ENCODE measurements at places on chromosomes 5 and 9.

- DNase-seq, result no peak
Measured at GRCh38 chr9:127975376-127976315, 5.1 kb downstream of the EEIG1 start.

DNA sequence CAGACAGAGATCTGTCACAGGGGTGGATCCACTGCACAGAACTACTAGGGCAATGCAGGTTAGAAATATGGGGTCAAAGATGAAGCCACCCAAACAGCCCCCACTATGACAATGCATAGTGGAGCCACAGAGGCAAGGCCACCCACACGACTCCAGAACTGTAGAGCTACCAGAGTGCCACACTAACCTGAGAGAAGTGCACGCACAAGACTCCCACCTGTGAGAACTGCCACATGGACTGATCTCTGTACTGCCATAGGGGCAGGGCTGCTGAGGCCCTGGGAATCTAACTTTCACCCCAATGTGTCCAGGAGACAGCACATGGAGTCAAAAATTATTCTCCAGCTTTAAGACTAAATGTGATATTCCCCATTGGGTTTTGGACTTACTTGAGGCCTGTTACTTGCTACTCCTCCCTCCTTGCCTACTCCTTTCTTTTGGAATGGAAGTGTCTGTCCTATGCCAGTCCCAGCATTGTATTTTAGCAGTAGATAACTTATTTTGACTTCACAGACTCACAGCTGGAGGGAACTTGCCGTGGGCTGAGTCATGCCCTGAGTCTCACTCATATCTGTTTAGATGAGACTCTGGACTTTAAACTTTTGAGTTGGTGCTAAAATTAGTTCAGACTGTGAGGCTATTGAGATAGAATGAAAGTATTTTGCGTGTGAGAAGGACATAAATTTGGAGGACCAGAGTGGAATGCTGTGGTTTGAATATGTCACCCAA, 853.3 kb downstream of the MAT2B start:
- no peak for DNase-seq

- DNase-seq, result no peak
Measured at GRCh38 chr9:133506653-133507038, 18.1 kb downstream of the MYMK start.

DNA sequence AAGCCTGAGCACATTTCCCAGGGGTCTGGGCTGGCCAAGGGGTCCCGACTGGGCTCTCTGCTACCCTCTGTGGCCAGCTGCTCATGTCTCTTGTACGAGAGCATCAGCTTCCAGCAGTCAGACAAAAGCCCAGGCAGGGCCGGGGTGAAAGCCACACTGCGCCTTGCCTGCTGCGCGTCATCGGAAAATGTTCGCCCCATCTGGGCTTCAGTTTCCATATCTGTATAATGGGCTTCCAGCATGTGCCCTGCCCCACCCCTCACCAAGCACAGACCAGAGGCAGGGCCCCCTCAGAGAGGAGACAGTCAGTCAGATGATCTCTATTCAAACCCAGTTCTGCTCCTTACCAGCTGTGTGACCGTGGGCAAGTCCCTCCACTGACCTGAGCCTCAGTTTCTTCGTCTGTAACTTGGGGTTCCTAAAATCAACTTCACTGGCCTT, 8.0 kb upstream of the GRHPR start:
- DNase-seq, result no peak

GRCh38 chr9:14085810-14086209, 228.1 kb downstream of the NFIB start:
- no peak for DNase-seq

DNA sequence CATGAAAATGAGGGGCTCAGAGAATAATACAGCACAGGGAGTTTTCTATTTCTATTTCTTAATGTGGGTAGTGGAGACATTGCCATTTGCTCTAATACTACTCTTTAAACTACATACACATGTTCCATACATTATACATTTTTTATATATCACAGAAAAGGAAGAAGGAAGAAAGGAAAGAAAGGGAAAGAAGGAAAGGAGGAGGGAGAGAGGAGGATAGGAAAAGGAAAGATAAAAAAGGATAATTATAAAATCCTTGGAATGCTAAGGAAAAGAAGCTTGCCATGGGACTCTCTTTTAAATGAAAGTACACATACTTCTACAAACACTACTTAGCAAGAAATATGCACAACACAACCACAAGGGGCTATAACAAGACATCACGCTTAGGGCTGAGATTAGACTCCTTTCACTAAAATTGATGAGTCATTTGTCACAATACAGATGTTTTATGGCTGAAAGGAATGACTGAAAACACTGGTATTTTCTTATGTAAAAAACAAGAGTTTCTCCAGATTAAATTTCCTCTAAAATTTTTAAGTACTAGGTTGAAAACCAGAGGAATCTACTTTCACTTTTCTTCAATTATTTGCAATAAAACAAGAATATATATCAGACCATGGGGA, 219.8 kb downstream of the ARL15 start:
- no peak for DNase-seq

DNA sequence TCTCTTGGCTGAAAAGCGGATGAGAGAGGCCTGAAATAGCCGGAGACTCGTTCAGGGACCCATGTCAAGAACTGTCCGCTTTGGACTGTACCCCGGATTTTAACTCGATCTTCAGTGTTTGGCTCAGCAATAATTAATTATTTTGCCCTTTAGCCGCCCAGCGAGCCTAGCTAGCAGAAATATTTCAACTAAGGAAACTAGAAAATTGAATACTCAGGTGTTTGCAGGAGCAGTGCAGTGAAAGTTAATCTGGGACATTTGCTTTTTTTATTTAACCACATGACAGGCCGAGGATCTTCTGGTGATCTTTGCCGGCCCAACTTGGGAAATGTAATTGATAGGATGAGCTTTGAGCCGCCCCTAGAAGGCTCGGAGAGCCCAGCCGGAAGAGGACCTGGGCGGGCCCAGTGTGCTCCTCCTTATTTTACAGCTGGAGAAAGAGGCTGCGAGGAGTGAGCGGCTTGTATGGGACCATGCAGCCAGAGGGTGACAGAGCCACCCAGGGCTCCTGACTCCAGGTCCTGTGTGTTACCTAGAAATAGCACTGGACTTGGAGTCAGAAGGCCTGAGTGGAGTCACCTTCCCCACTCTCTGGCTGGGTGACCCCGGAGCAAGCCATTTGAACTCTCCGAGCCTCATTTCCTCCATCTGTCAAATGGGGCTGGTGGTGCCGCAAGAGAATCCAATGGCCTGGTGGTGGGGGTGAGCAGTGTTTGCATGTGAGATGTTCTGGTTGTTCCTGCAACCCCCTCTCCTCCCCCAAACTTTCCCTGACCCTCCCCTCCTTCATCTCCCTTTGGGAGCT, 2.4 kb downstream of the PPARGC1B start:
- DNase-seq, result no peak

DNA sequence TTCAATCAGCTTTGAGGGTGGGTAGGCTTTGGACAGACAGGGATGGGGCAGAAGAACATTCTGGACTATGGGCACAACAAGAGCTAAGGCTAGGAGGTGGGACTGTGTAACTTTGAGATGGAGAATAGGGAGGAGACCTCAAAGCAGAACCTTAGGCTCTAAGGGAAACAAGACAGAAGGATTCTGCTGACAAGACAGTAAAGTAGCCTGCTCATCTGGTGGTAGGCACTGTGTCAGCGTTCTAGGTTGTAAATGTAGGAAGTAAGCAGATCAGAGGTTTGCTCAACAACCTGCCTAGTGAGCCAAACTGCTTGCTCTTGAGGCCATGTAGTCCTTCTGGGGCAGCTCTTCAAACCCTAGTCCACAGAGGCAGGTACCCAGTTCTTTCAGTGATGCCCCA, 15.0 kb upstream of the IL12B start:
- no peak for DNase-seq

GRCh38 chr5:171593976-171594375, 174.5 kb downstream of the FGF18 start:
- DNase-seq, result no peak

DNA sequence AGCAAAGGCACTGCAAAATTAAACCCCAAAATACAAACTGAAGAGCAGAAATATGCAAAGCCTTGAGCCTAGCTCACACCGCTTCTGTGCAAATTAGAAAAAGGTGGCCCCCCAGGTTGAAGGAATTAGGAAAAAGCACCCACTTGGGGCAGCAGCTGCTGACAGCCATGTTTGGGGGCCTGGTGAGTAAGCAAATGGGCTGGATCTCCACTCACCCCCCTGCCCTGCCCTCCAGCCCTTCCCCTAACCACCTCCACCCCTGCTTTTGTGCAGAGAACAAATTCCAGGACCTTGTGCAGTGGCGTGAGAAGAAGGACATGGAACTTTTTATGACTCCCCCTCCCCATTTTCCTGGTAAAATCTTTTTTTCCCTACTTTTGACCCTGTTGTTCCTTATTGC, 92.0 kb upstream of the DNAH5 start:
- DNase-seq, result no peak

DNA sequence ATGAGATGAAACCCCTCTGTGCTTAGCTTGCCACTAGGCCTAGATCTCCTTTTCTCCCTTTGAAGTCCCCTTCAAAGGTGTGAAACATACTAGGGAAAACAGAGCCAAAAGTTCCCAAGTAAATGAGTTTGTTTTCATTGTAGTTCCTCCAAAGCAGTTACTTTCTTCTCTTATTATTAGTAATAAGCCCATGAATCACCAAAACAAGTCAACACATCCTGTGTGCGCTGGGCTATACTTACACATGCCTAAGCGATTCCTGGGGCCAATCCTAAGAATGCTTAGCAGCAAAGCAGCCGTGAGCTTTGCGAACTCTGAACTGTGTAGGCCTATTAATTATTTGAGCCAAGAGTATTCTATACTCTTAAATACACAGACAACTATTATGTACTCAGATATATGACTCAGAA, 7.6 kb downstream of the ENC1 start:
- DNase-seq, result no peak

GRCh38 chr5:81779916-81780266, 29.0 kb upstream of the SSBP2 start:
- no peak for DNase-seq

- no peak for DNase-seq
Measured at GRCh38 chr5:96159043-96159442, 197.4 kb upstream of the ELL2 start.

DNA sequence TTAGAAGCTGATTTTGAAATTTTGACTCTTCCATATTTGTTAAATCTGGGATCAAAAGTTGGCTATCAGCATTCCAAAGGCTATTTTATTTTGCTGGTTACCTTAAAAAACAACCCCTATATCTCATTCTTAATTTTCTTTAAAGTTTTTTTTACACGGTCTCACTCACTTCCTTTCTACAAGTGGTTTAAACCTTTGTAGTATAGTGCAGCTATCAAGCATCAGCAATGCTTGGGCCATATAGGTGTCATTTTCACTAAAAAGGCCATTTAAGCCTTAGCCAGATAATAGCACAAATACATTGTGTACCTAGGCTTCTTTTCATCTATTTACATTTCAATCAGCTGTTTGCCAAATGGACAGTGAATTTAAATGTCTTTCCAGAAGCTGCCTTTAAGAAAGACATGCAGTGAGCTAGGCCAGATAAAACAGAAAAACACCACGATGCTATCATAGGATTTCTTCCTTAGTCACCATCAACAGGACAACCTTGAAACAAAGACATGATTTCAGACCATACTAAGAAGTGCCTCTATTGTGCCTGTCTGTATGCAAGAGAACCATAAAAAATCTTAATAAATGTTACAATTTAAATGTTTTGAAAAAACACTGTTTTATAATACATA, 104.2 kb downstream of the RAPGEF6 start:
- peak; percentile 54 for DNase-seq

GRCh38 chr5:142412581-142412980, 87.8 kb upstream of the SPRY4 start:
- no peak for DNase-seq

GRCh38 chr9:83068414-83068813, 5.5 kb upstream of the RASEF start:
- no peak for DNase-seq

- no peak for DNase-seq
Measured at GRCh38 chr5:1501372-1502045, 22.3 kb downstream of the LPCAT1 start.

GRCh38 chr5:113760486-113760885, 247.0 kb downstream of the YTHDC2 start:
- DNase-seq, result no peak

- DNase-seq, result no peak
Measured at GRCh38 chr5:103119070-103119764, 721 bp downstream of the GIN1 start.

DNA sequence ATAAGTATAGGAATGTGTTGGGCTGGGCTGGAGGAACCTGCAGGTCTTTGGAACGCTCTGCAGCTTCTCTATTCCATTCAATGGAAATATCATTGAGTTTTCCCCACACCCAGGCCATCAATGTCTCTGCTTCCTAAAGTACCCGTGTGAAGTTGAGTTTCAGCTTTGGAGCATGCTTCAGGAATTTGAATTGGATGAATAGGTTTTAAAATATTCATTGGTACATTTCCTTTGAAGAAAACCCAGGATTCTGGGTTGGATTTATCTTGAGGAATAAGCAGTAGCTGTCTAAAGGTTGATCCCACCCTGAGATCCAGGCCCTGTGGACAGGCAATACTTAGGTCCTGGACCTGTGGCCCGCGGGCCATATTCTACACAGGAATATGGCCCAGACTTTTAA, 37.3 kb downstream of the INSYN2B start:
- no peak for DNase-seq

DNA sequence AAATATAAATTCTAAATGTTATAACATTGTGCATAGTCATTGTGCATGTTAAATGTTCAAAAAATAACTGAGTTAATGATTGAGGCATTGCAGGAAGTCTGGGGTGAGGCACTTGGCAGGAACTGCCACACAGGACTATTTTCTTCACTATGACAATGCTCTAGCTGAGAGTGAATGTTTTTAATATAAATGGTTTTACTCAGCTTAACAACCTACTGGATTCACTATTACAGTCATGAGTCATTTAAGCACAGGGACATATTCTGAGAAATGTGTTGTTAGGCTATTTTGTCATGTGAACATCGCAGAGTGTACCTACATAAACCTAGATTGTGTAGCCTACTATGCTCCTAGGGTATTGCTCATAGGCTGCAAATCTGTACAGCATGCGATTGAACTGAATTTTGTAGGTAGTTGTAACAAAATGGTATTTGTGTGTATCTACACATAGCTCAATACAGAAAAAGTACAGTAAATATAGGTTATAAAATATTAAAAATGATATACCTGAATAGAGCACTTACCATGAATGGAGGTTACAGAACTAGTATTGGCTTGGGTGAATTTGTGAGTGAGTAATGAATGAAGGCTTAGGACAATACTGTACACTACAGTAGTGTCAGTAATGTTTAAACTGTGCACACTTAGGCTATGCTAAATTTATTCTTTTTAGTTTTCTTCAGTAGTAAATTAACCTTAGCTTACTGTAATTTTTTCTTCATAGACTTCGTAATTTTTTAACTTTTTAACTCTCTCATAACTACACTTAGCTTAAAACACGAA, 346.1 kb upstream of the PTGER4 start:
- DNase-seq, result no peak

- DNase-seq, result no peak
Measured at GRCh38 chr9:84894859-84895258, 225.3 kb downstream of the NTRK2 start.

- no peak for DNase-seq
Measured at GRCh38 chr5:134944630-134945029, 23.1 kb upstream of the CATSPER3 start.
